ENCODE measurements at places on chromosomes 1 and 21.

GRCh38 chr1:21217812-21218596 lies 41.3 kb upstream of the EIF4G3 start:
- DNase-seq, result peak; percentile 51

DNA sequence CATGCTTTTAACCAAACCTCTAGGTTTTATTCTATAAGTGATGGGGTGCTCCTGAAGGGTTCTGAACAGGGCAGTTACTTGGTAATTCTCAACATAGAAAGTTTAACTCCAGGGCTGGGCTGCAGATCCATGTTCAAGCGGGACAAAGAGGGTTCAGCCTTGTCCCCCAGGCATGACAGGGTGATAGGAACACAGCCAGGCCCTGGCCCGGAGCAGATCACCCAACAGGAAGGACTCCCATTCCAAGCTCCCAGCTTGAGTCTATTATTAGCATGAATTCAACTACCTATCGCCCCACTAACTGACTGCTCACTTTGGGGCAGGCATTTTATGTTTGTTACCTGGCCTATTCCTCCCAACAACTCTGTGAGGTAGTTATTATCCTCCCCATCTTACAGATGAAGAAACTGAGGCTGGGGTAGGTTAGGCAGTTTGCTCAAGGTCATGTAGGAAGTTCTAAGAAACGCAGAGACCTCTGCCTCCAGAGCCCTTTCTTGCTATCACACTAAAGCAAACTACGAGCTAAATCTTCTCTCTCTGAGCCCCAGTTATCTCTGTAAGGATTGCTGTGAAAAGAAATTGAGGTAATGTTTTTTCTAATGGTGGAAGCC lies 14.5 kb downstream of the ASAP3 start:
- DNase-seq, result no peak

DNA sequence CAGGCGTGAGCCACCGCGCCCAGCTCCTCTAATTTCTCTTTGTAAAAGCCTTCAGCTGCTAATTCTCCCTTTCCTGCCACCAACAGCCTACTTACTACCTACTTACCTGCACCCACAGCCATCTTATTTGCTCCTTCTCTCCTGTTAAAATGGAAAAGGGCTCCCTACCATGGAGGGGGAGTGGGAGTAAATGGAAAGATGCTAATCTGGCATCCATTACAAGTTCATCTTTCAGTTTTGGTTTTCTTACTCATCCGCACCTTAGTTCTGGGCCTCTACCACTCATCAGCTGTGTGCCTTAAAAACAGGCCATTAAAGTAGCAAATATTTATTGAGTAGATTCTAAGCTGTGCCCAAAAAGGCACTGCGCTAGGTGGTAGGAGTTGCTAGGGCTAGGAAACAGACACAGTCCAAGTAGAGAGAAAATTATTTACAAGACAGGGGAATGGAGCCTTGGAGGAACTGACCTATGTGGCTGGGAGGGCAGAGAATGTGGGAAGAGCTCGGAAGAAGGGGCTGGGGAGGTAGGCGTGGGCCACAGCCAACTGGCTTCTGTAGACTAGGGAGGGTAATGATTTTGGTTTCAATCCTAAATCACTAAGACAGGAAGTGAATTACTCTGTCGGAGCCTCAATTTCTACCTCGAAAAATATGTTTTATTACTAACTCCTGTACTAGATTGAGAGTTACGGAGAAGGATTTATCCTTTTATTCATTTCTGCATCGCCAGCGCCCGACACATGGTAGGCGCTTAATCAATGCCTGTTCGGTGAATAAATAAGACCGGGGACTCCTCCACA lies 685 bp upstream of the DDI2 start:
- DNase-seq, result no peak

- DNase-seq, result peak; percentile 63
Measured at GRCh38 chr1:27097484-27097917, 57.4 kb downstream of the SLC9A1 start.

- no peak for DNase-seq
Measured at GRCh38 chr1:43233631-43234030, 36.2 kb upstream of the TMEM125 start.

- DNase-seq, result peak; percentile 13
Measured at GRCh38 chr1:46301808-46302640, 1.4 kb downstream of the LRRC41 start.
